Right hindlimb (tissue), 1 donor: ENCODE measurements at places on chromosomes 7 and 10.

DNA sequence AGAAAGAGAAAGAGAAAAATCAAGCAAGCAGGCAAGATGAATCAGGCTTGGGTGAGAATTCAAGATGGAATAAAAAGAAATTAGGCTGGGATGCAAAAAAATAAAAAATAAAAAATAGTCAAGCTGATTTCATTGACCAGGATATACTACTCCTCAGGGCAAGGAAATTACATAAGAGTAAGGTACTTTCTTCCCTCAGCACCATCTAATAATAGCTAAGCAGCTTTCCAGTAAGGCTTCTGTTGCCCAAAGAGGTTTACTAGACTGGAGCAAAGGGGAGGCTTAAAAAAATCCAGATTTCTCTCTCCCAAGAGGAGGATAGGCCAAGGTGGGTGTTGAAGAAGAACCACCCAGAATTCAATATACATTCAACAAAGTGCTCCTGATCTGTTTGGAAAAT, 93.6 kb downstream of the NEURL1 start:
- no peak for DNase-seq

- no peak for DNase-seq
Observed at GRCh38 chr7:105285118-105285874, 103.4 kb downstream of the SRPK2 start.

- DNase-seq: no peak
Observed at GRCh38 chr7:131106681-131107336, 220.9 kb upstream of the MKLN1 start.

- DNase-seq: no peak
Observed at GRCh38 chr10:78859769-78860168, 209.0 kb upstream of the ZMIZ1 start.

GRCh38 chr10:24501056-24501711, 222.5 kb downstream of the ARHGAP21 start:
- DNase-seq: no peak
